ENCODE measurements at places on chromosomes 1 and 21. TPM values are rescaled to one million over a fixed set of nuclear protein-coding genes. Genes with fewer than 3 reads are reported as not detected.

- no peak for DNase-seq
Measured at GRCh38 chr1:182889997-182890396, 50.9 kb downstream of the DHX9 start.

Gene FMO5
- total RNA-seq = 1.7 TPM

Gene WNT3A
- total RNA-seq = 0.16 TPM

- no peak for DNase-seq
Measured at GRCh38 chr1:100904528-100904927, 8.6 kb downstream of the SLC30A7 start.

Gene PM20D1
- 0.23 TPM for total RNA-seq

GRCh38 chr1:3703786-3704371, 48.4 kb upstream of the CCDC27 start:
- no peak for DNase-seq

Gene HES2
- total RNA-seq = 1.9 TPM

Gene MYOG
- not detected for total RNA-seq

Gene GNG5
- 108 TPM for total RNA-seq

- no peak for DNase-seq
Measured at GRCh38 chr1:58939146-58939545, 155.3 kb upstream of the JUN start.

Gene KRTAP19-2
- total RNA-seq = not detected

DNA sequence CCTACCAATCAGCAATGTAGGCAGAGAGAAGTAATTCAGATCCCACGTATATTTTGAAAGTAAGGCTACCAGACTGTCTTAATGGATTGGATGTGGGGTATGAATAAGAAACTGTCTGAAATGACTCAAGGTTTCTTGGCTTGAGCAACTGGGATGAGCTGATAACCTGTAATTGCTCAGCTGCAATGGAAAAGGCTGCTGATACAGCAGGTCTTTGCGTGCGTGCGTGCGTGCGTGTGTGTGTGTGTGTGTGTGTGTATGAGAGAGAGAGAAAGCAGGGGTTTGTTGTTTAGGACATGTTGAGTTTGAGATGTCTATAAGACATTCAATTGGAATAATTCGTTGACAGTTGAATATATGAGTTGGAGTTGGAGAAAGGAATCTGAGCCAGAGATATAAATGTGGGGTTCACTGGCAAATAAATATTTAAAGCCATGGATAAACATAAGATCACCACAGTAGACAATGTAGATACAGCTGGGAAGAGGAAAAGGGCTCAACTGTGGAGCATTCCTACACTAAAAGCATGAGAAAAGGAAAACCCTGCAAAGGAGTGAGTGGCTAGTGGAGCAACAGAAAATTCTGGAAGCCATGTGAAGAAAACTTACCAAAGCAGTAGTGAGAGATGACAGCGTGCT, 72.9 kb downstream of the UCHL5 start:
- DNase-seq = no peak

DNA sequence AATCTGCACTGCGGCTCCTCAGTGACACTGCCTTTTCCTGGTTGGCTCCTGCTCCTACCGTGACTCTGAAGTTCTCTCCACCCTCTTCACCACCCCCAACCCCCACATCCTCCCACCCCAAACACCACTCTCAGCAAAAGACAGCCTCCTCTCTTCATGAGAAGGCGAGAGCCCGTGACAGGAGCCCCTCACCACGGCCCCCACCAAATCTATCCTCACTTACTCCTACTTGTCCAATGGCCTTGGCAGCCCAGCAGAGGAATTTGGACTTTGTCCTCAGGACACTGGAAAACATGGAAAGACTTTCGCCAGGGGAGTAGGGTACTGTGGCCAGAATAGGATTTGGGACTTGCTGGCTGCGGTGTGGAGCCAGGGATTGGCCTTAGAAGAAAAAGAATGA, 6.9 kb downstream of the TMEM125 start:
- no peak for DNase-seq

Gene SRM
- 200 TPM for total RNA-seq

DNA sequence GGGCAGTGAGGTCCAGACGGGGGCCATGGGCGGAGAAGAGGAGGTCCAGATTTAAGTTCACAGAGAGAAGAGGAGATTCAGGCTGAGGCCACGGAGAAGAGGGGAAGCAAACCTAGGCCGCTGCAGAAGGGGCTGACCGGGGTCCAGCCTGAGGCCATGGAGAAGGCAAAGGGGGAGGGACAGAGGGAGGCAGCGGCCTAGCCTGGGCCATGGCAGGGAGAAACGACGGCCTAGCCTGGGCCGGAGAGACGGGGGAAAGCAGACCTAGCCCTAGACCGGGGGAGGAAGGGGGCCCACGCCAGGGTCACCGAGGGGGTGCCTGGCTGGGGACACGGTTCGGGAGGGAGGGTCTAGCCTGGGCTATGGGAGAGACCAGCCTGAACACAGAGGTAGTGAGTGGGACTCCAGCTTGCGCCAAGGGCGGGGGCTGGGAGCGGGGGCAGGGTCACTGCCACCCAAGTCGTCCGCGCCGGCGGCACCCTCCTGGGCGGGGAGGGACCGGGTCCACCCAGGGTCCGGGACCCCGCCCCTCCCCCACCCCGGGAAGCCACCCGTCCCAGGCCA, 459 bp downstream of the CAPZB start:
- peak; percentile 32 for DNase-seq

DNA sequence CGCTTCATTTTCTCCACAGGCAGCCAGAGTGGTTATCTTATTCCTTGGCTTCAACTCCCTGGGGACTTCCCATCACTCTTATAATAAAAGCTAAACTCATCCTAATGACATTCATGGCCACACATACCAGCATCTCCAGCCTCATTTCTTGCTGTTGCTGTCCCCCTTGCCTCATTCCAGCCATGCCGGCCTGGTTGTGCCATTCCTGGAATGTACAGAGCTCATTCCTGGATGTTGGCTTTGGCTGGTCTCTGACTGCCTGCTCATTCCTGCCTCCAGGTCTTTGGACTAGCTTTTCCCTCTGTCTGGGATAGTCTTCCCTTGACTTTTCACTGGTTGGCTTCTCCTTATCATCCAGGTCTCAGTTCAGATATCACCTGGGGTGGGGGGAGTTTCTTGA, 2.4 kb upstream of the PEF1 start:
- no peak for DNase-seq

Data from WTC11 (cell line).